ENCODE measurements at places on chromosomes 3 and 15.

GRCh38 chr3:54772746-54773145 lies 155.1 kb downstream of the LRTM1 start:
- DNase-seq = no peak

GRCh38 chr3:191328383-191328961 lies 722 bp upstream of the CCDC50 start:
- DNase-seq = no peak

GRCh38 chr3:24372559-24373197 lies 122.0 kb downstream of the THRB start:
- DNase-seq = no peak

GRCh38 chr3:183220828-183221227 lies 32.2 kb upstream of the B3GNT5 start:
- DNase-seq = no peak

GRCh38 chr3:182327196-182327681 lies 466.1 kb upstream of the ATP11B start:
- no peak for DNase-seq

DNA sequence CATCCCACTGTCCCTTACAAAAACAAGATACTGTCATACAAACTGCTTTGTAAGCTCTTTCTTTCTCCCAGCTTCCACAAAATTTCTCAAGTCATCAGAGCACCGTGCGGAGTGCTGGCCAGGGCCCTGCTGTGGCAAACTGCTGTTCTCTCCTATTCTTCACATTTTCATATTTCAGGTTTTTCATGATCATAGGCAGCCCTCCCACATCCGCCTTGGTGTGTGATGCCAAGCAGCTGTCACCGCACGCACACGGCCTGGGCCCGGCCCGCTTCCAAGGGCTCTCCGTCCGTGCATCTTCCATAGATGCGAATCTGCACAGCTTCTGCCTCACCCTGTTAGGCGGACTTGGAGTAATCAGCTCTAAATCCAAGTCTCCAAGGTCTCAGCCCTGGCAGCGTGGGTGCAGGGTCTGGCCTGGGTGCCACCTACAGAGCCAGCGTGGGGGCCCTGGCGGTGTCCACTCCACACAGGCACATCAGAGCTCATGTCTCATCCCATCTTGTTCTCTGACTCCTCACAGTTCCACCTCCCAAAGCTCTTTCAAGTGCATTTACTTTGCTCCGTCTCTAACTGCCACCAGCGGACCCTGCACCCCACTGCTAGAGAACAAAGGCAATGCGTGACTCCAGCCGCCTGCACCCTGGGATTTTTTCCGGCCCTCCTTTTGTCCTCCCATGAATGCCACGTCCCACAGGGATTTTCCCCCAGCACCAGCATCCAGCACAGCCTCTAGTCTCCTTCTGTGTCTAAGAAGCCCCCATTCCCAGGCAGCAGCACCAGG lies 27.2 kb downstream of the CYFIP1 start:
- no peak for DNase-seq

DNA sequence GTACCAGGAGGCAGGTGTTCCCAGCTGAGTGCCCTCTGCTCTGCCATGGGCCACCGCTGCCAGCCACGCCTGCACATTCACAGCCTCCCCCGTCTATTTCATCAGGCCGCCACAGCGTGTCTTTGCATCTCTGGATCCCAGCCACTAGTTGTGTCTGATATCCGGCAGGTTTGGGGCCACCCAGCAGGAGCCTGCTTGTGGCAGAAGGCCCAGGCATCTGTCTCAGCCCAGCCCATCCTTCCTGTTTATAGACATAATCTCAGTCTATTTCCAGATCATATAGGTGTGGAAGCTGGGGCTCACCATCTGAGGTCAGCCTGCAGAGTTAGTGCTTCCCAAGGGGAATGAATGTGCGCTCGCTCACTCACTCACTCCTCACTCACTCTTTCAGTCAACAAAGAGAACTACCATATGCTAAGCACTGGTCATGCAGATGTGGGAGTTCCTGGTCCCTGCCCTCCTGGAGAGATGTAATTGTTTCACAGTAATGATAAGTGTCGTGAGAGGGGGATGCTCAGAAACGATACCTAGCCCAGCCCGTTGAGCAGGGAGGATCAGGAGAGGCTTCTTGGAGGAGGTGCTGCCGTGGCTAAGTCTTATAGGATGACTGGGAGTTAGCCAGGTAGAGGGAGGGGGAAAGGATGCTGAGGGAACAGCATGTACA lies 60.6 kb downstream of the FGD5 start:
- DNase-seq = no peak

GRCh38 chr15:96561593-96561992 lies 231.1 kb downstream of the NR2F2 start:
- DNase-seq = no peak

DNA sequence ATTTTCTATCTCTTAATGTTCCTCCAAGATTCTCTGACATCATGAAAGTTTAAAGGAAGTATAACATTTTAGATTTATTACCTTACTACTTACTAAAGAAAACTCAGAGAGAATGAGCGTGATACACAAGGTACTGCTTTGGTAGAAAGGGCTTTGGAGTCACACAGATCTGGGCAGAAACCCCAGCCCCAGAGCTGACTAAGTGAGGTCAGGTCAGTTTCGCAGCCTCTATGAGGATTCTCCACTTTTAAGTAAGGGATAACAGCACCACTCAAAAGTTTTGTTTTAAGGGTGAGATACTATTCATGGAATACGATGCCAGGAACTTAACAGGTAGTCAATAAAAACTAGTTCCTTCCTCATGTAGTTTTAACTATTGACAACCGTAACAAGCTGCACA lies 76.1 kb downstream of the CLDN11 start:
- no peak for DNase-seq

DNA sequence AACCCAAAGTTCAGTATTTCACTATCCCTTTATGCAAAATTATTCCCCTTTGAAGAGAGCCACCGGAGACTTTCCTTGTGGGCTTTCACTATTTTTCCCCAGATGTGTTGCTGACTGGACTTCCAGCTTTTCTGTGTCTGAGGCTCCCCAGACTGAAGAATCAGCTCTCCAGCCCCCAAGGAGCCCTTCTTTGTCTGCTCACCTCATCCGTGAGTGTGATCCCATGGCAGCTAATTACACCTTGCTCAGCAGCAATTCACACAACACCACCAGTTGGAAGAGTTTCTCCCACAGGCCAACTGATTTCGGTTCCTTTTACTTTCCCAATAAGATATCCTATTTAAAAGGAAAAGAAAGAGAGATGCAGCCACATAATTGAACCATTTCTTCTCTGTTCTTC lies 249.5 kb upstream of the TRIM42 start:
- no peak for DNase-seq

- DNase-seq = peak; percentile 49
These were observed at the start of gene CHST14 for GRCh38 chr15:40470423-40471104. Gene CHST14 (plus strand): TSS chr15:40470984. CDS start chr15:40471214, 230 bp downstream.

- DNase-seq = no peak
These were observed 62.3 kb downstream of the TMEM39A start for GRCh38 chr3:119401069-119401468.

GRCh38 chr3:148335612-148336011 lies 362.1 kb upstream of the AGTR1 start:
- DNase-seq = no peak

DNA sequence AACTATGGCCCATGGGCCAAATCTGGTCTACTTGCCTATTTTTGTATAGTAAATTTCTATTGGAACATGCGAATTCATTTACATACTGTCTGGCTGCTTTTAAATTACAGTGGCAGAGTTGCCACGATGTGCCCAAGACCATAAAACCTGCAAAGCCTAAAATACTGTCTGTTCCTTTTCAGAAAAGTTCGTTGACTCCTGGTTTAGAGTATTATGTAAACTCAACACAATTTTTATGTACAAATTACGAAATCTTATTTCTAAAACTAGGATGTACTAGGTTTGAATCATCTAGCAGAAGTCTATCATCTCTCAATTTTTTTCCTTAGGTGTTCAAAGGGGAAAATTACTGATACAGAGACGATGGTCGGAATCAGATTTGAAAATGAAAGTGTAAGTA lies 26.9 kb downstream of the SENP2 start:
- no peak for DNase-seq

DNA sequence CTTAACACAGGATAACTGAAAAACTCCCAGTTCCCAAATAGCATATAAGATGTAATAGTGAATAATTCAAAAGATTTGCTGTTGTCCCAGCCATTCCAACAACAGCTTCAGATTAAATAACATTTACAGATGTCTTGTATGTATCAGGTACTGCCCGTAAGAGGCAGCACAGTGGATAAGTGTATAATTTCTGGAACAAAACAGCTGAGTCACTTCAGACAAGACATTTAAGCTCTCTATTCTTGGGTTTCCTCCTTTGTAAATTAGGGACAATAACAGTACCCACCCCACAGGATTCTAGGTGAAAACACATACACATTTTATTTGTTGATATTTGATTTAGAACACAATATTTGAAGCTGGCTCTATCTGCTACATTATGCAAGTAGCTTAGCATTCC lies 2.6 kb upstream of the WWTR1 start:
- DNase-seq = no peak

DNA sequence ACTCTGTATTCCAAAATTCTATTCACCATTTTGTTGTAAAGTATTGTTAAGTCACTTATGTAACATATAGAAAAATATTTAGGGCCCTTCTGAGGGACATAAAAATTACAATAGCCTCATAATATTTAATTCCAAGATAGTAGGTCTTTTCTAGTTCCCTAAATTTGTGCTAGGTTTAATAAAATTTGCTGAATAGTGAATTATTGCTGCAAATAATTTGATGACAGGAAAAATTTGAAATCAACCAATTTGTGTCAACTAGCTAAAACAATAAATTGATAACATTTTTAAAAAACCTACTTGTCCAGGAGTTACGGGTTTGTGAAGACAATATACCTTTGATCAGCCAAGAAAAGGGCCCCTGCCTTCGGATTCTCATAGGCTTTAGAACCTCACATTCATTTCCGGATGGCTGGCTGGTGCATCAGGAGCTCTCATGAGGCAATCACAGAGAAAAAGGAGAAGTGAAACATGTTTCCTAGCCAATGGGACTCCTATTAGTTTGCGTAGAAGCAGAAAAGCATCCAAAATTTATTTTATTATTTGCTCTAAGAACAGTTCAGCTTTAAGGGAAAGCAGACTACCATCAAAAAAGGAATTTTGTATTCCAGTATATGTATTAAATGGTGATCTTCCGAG lies 177.2 kb downstream of the LRRC3B start:
- DNase-seq = no peak

DNA sequence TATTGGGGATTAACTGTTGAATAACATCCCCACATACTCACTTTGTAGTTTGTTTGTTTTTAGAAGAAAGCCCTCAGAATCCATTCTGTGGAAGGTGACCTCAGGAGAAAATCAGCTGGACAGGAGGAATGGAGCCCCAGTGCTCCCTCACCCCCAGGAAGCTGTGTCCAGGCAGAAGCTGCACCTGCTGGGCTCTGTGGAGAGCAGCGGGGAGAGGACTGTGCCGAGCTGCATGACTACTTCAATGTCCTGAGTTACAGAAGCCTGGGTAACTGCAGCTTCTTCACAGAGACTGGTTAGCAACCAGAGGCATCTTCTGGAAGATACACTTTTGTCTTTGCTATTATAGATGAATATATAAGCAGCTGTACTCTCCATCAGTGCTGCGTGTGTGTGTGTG lies 14.0 kb downstream of the TIGIT start:
- no peak for DNase-seq

DNA sequence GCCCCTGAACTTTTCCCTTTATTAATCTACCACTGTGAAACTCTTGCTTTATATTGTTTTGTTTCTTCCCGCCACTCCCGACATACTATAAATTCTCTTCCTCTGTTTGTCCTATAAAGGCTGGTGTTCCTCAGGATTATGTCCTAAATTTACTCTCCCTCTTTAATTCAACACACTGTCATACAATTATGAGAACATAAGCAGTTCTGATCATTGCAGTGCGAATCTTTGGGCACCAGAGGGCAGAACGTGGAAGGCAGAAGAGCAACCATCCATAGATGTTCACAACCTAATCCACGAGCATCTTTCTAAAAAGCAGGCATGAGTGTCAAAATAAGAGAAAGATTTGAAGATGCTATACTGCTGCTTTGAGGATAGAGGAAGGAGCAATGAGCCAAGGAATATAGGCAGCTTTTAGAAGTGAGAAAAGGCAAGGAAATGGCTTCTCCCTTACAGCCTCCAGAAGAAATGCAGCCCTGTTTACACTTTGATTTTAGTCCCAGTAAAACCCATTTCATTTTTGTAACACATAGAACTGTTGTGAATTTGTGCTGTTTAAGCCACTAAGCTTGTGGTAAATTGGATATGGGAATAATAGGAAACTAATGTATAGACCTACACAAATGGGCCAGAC lies 179.4 kb downstream of the GBE1 start:
- DNase-seq = no peak

DNA sequence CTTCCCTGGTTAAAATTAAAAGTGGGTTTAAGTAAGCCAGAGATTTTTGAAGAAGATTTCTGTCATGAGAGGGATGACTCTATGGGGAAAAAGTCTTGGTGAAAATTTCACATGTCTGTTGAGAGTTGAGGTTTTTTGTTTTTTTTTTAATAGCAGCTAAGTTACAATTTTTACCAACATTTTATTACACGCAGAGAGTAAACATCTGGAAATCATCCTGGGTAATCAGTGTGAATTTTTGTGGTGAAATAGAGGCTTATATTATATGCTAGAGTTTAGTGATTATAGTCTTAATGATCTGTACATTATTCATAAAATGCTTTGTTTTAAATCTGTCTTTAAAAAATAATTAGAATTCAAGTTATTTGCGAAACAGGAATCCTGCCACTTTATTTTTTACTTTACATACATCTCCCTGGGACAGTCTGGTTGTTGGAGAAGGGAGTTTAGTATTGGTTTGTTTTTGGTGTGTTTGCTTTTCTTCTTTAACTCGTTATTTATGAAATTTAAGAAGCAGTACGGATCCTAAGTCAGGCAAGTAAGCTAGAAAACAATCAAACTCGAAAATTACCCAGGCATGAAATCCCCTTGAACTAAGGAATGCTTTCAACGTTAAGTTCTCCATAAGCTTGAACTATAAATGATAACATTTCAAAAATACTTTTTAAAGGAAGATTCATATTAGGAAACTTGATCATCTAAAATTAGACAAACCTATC lies 143.4 kb upstream of the TSC22D2 start:
- no peak for DNase-seq

DNA sequence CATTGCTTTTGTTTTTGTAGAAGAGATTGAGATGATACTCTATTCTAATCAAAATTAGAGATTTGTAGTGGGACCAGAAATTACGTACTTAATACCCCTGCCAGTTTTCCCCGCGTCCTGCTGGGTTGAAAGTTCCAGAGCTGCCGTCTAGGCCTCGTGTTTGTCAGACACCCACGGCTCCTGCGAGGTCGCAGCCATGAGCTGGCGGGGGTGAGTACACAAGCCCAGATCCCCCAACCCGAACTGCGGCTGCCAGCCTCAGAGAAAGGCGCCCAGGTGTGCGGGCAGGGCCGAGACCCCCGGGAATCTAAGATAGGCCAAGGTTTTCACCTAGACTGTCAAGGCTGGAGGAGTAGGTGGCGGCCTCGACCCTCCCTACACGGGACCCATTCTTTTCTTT lies 26.3 kb downstream of the GPR160 start:
- DNase-seq = no peak

DNA sequence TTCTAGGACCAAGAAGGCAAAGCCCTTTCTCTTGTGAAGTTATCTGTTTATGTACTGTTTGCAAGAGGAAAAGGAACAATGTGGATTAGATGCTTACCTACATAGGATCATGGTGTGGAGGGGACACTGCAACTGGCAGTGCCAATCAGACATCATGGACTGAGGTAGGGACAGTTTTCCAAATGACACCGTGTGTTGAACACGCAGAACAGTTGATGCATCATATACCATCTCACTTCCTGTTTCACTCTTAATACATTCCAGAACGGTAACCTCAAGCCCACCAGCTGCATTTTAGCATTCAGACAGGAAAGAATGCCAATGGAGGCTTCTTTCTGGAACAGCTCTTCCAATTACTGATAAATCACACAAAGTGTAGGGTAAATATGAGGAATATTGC lies 397.7 kb upstream of the LMCD1 start:
- DNase-seq = no peak
